ENCODE measurements at places on chromosomes 12 and 14.
A peak's percentile ranks its signal among the peaks of the same experiment; 100 is the strongest.

DNA sequence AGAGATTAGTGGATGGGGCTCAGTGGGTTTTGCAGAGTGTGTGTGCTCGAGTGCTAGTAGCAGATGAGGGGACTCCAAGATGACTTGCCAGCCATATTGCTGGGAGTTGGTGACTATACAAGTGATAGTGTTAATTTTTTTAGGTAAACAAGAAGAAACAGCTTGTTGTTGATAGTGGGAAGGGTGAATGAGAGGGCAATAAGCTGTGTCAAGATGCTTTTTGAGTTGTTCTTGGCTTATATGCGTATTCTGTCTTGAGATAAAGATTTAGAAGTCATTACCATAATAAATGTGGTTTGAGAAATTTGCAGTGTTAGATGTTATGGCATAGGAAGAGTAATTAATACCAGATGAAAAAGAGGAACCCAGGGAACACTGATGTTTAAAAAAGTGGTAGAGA is 75.3 kb downstream of the RCOR1 start:
- no peak for DNase-seq

- DNase-seq: no peak
Measured at GRCh38 chr14:38211255-38211735, 3.6 kb downstream of the SSTR1 start.

DNA sequence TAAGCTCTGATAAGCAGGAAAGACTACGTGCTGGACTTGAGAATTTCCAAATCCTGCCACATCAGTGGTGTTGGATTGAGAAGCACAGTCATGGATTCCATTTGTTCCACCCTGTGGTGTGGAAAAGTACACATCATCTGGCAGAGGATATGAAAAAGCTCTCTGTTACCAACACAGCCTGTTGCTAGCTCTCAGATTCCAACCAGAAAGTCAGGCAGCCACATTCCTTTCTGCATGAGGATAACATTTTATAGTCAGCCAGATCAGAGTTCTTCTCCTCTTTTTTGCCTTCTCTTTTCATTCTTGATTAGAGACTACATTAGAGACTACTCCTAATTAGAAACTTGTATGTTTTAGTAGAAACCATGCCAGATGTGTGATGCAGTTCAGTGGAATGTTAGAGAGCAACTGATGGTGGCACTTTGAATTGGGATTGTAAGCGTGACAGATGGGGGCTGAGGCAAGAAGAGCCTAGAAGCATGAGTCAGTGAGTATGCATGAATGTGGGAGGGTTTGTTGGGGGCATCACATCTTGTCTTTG is 61.2 kb upstream of the STXBP6 start:
- DNase-seq: no peak

GRCh38 chr14:60760209-60760608 is 25.6 kb downstream of the MNAT1 start:
- no peak for DNase-seq

DNA sequence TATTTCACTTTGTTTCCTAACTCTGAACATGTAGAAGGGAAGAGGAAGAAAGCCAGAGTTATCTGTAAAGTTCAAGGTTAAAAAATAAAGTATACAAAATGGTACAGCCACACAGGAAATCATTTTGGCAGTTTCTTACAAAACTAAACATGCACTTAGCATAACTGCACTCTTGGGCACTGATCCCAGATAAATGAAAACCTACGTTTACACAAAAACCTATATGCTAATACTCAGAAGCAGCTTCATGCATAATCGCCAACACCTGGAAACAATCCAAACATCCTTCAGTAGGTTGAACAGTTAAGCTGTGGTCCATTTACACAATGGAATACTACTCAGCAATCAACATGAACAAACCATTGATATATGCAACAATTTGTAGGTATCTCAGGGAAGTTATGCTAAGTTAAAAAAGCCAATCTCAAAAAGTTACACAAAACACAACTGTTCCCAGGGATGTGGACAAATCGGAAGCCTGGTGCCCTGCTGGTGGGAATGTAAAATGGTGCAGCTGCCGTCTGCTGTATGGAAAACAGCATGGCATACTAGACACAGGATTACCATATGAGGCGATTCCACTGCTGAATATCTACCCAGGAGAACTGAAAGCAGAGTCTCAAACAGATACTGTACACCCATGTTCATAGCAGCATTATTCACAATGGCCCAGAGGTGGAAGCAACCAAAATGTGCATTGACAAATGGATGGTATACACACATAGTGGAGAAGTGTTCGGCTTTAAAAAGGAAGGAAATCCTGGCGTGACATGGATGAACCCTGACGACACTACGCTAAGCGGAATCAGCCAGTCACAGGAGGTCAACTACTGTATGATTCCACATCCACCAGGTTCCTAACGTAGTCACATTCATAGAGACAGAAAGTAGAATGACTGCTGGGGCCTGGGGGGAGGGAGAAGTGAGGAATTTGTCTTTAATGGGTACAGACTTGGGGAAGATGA is 37.7 kb downstream of the NRDE2 start:
- no peak for DNase-seq

- DNase-seq: no peak
Measured at GRCh38 chr14:89509891-89510290, 92.9 kb upstream of the FOXN3 start.

GRCh38 chr12:50058743-50059312 is 1.4 kb downstream of the ASIC1 start:
- no peak for DNase-seq

- DNase-seq: no peak
Measured at GRCh38 chr14:30211326-30211725, 283.7 kb upstream of the PRKD1 start.

GRCh38 chr12:120678572-120678971 is 8.4 kb upstream of the MLEC start:
- no peak for DNase-seq

DNA sequence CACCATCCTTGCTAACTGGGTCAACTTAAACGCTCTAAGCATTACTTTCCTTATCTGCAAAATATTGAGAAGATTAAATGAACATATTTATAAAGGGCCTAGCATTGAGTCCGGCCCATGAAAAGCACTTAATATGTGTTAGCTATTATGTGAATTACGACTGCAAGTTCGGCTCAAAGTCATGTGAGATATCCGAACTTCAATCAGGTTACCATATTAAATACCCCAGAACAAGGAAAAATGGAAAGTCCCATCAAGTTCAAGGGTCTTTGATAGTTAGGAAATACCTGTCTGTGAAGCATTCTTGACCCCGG is 487 bp upstream of the NRDE2 start:
- no peak for DNase-seq

DNA sequence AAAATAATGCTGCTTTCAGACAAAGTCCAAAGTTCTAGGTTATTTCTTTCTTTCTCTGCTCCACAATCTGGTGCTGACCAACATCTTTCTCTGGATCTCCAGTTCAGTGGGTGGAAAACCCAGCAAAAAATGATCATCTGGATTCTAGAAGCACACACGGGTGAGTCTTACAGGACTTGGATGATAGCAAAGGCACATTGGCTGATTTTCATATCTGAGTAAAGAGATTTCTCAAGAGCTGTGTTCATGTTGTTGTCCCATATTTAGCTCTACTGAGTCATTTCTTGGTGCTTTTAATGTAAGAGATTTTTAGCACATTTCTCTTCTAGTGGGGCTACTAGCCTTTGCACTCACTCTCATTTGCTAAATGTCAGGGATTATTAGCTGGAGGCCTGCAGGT is 336.7 kb downstream of the GALC start:
- no peak for DNase-seq

DNA sequence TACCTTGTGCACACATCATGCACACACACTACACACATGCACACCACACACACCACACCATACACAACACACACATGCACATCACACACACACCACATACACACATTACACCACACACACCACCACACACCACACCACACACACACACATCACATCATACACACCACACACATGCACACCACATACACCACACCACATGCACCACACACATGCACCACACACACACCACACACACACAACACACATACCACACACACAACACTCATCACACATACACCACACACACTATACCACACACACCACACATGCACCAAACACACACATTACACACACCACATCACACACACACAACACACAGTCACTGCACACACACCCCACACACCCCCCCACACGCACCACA is 38.1 kb downstream of the SDR9C7 start:
- DNase-seq: no peak

DNA sequence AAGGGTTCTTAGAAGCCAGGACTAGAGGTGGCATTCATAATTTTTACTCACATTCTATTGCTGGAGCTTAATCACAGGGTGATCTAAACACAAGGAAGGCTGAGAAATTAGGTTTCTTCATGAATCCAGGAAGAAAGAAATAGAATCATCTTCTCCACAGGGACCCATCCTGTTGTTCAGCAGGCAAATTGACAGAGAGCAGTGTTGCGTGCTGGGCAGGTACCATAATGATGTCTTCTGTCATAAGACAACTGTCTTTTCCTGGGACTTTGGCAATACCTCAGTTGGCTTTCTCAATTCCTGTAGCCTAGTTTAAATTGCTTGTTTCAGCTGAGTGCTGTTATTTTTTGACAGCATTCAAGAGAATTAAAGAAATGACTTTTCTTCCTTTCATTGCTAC is 468.0 kb upstream of the SYT1 start:
- no peak for DNase-seq

- DNase-seq: no peak
Measured at GRCh38 chr12:21615431-21615830, 10.8 kb upstream of the GYS2 start.

- DNase-seq: no peak
Measured at GRCh38 chr12:131436922-131437705, 273.8 kb upstream of the SFSWAP start.

GRCh38 chr14:50082308-50082742 is 34.0 kb downstream of the VCPKMT start:
- DNase-seq: peak; percentile 32

GRCh38 chr12:83864054-83864453 is 1048.5 kb downstream of the SLC6A15 start:
- DNase-seq: no peak

GRCh38 chr12:79016181-79016580 is 151.6 kb downstream of the SYT1 start:
- DNase-seq: no peak

DNA sequence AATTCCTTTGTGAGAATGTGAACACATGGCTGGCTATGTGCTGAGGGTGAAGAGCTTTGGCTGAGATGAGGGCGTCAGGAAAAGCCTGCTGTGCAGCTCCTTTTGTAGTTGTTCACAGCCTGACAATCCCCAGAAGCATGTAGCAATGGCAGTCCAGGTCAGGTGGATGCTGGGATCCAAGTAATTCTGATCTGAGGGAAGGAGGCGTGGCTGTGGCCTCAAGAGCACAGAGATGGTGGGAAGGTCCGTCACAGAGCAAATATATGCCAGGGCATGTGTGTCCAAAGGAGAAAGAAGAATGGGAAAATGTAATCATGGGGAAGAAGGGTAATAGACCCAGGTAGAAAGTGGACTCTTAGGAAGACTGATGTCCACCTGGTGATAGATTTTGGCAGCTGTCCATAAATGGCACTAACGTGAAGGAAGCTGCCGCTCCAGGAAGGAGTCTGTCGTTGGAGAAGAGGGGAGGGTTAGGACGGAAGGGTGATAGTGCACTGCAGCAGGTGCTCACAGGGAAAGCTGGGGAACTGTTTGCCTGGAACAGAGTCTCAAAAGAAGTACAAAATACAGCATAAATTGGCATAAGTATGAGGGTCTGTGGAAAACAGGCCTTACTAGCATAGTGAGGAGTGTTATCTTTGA is 13.8 kb downstream of the MGST1 start:
- DNase-seq: no peak

DNA sequence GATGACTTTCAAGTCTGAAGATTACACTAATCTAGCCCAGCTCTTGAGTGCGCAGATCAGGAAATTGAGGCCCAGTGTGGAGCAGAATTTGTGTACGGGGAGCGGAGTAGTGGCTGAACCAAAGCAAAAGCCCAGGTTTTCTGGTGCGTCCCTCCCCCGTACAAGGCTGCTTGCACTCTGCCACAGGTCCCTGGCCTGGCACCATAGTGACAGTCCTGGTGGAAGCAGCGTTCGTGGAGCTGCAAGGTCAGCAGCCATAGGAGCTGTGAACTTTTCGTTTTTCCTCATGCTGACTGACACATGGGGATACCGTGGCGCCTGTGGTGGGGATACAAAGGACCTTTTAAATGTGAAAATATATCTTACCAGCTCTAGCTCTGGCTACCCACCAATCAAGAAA is 1.7 kb downstream of the EVL start:
- DNase-seq: peak; percentile 16

DNA sequence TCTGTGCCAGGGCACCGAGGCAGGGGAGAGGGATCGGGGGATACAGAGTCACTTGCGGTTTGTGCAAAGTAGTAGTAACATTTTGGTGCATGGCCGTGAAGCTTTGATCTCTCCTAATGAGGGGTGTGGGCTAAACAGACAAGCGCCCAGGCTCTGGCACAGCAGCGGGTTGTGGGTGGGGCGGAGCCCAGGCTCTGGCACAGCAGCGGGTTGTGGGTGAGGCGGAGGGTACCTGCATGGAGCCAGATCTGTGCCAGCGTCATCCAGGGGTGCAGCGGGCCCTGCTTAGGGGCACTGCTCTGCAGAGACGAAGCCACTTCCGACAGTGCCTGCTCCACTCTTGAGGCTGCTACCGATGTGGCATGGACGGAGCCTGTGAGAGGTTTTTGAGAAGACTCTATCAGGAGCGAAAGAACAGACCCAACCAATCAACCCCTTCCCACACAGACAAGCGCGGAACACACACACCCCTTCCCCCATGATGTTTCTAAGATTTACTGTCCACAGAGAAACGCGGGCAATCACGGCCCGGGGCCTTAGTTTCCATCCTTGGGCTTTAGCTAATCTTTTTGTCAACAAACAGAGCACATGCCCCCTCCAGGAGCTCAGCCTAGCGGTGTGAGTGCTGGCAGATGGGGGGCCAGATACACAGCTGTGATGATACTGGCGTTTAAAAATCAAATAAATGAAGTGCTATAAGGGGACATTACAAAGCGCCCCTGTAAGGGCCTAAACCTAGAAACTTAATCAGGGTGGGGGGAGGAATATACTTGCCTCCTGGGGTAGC is 196.6 kb downstream of the CALM1 start:
- DNase-seq: no peak

- DNase-seq: no peak
Measured at GRCh38 chr12:123744836-123745235, 17.3 kb upstream of the DNAH10 start.

DNA sequence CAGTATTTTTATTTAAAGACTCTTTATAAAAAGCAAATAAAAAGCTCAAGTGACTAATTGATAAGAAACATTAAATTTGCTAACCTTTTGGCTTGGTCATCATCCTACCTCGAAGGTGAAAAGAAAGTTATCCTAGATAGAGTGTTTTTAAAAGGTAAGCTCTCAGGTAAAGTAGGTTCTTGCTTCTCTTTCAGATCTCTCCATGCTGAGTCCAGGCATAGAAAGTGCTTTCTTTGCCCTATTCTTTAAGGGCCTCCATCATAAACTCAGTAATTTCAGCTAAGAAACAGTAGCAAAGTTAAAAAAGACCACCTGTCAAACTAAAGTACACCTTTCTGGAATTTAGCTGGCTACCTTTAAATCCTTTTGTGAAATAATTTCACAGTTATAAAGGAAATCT is 20.6 kb upstream of the ANHX start:
- no peak for DNase-seq

- DNase-seq: no peak
Measured at GRCh38 chr14:68309616-68310015, 483.3 kb downstream of the ZFP36L1 start.

GRCh38 chr12:79406993-79407392 is 283.8 kb downstream of the PAWR start:
- DNase-seq: no peak

Data from stimulated activated CD4-positive, alpha-beta T cell treated with anti-CD3 and anti-CD28 coated beads, Interleukin-4, amount 100 ng/mL, for 4 hours (primary cell).